ENCODE measurements at places on chromosomes 16 and 17. TPM values are rescaled to one million over a fixed set of nuclear protein-coding genes. Genes with fewer than 3 reads are reported as not detected.

VAT1L gene
- total RNA-seq = not detected

NPIPB6 gene
- total RNA-seq = 2.0 TPM

CD79B gene
- 41.0 TPM for total RNA-seq

CYB561 gene
- 4.2 TPM for total RNA-seq

MFSD6L gene
- total RNA-seq = 0.95 TPM

TNFRSF17 gene
- not detected for total RNA-seq

RPH3AL gene
- total RNA-seq = 3.5 TPM

FN3K gene
- 5.3 TPM for total RNA-seq

EVI2A gene
- total RNA-seq = 34.1 TPM

IRX3 gene
- 0.66 TPM for total RNA-seq

RGS11 gene
- 0.34 TPM for total RNA-seq

CLEC19A gene
- not detected for total RNA-seq

RHBDL1 gene
- total RNA-seq = 0.91 TPM

CTCF gene
- 84.0 TPM for total RNA-seq

KRT27 gene
- total RNA-seq = not detected

NPIPA7 gene
- 5.0 TPM for total RNA-seq

TP53TG3 gene
- total RNA-seq = not detected

AOC3 gene
- total RNA-seq = 0.70 TPM
